Fibroblast of skin of right quadriceps (primary cell): ENCODE measurements at places on chromosomes 1 and 21.

- no peak for DNase-seq
These were observed 43.8 kb upstream of the AIM2 start for GRCh38 chr1:159120317-159120716.

DNA sequence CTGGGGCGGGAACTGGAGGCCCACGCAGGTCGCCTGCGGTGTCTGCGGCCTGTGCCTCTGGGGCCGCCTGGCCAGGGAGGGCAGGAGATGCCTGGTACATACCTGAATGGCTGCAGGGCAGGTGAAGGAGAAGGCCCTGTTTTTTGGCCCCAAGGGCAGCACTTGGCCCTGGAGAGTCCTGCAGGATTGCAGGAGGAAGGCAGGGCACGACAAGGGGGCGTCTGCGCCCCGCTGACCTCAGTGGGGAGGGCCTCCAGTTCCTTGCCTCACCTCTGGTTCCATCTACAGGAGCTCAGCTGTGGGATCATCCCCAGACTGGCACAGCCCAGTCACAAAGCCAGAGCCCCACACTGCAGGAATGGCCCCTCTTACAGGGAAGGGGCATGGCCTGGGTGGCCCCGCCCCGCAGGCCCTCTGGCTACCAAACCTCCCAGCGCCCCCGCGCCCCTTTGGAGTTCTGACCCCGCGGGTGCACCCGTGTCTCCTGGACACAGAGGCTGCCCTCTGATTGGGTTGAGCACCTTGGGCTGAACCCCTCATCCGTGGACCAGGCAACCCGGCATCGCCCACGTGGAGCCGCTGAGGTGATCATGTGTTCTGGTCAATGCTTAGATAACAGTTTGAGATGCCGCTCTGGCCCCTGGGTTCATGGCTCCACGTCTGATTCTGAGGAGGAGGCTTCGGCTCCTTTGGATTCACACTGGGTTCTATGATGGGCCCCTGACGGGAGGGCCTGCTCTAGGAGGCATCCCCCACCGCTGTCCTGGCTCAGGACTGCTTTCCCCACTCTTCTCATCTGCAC is 1.3 kb upstream of the PEX10 start:
- DNase-seq, result no peak

- DNase-seq, result no peak
These were observed 88.5 kb upstream of the SOD1 start for GRCh38 chr21:31570824-31571566.

DNA sequence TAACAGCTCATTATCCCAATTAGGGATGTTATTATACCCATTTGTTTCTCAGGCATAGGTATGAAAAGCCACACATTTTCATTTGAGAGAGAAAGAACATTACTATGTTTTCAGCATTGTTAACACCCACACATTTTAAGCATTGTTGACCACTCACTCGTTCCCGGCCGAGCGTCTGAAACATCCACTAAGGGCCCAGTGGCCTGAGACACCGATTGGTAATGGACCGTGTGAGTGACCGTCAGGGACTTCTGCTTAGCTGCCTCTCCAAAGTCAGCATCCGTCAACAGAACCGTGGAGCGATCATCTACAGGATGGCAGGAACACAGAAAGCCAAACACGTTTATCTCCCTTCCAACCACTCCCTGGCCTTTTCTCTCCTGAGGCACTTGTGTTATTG is 184.6 kb downstream of the PCP4 start:
- no peak for DNase-seq

GRCh38 chr1:33864460-33865389 is 846 bp downstream of the HMGB4 start:
- no peak for DNase-seq

DNA sequence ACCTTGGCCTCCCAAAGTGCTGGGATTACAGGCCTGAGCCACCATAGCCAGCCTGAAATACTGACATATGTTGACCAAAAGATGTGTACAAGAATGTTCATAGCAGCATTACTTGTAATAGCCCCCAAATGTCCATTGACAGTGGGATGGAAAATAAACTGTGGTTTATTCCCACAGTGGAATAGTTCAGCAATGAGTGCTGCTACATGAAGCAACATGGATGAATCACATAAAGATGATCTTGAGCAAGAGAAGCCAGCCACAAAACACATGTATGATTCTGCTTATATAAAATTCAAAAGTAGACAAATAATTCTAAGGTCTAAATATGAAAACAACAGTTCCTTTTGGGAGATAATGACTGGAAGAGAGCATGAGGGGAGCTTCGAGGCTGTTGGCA is 9.1 kb upstream of the CREG1 start:
- peak; percentile 28 for DNase-seq

DNA sequence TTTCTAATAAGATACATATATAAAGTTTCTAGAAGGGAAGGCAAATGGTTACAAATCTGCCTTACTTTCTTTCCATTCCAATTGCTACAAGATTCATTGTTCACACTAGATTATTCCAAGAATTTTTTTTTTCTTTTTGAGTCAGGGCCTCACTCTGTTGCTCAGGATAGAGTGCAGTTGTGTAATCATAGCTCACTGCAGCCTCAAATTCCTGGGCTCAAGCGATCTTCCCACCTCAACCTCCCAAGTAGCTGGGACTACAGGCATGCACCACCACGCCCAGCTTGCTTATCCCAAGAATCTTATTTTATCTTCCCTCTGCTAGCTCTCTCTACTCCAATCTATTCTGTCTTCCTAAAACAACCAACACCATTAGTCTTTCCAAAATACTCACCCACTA is 81.8 kb downstream of the KIAA0319L start:
- peak; percentile 1 for DNase-seq

GRCh38 chr21:27406300-27407009 is 439.6 kb upstream of the ADAMTS5 start:
- DNase-seq, result peak; percentile 59

- DNase-seq, result peak; percentile 87
These were observed at the start of gene SLC6A9 for GRCh38 chr1:44031252-44032169. Gene SLC6A9 (minus strand): TSS chr1:44031462. CDS start chr1:44024277, 7,185 bp downstream.

DNA sequence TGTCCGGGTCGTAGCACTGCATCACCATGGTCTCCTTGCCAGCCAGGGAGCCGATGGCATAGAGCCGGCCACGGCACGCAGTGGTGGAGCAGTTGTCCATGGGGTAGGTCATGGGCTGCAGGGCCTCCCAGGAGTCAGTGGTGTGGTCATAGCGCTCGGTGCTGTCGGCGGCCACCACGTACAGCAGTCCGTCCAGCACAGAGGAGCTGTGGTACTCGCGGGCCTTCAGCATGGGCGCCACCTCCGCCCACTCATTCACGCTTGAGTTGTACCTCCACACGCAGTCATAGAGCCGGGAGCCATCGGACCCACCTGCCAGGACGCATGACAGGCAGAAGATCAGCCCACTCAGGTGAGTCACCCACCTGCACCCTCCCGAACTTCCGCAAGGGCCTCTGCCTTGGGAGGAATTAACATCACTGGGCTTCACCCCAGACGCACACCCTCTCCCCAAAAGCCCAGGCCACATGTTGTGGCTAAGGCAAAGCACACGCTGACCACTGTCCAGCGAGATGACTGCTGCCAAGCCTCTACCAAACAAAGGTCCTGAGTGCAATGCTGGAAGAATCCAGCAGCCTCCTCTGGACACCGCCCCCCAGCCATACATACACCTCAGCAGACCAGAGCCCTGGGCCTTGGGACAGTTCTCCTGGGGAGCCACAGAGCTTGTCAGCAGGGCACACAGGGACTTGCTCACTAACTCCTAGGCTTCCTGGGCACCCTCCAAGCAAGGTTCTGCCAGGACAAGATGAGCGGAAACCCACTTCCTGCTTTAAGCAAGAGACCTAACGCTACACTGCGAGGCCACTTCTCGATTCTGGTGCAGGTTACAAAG is 3.3 kb downstream of the KLHL21 start:
- no peak for DNase-seq

DNA sequence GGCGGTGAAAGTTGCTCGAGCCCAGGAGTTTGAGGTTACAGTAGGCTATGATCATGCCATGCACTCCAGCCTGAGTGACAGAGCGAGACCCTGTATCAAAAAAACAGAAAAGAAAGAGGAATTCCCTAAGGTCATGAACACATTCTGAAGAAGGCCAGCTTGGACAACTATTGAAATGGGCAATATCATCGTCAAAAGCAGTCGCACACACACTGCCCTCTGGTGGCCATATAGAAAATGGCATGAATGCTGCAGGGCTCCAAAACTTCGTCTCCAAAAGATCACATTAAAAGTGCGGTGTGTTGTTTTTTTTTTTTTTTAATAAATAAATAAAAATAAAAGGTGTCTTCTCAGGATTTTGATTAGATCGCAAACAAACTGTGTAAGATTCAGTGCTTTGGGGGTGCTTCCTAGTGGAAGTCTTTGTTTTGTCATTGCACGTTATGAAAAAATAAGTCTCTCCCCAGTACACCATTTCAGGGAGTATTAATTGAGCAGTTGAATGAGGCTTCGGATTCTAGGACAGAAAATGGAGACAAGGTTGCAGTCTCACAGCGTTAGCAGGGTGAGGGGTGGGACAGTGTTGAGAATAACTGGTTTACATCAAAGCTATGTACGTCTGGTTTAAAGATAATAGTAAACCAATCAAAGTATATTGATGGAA is 87.5 kb upstream of the FMN2 start:
- DNase-seq, result peak; percentile 11

- no peak for DNase-seq
These were observed 186.0 kb upstream of the AJAP1 start for GRCh38 chr1:4468386-4468785.

DNA sequence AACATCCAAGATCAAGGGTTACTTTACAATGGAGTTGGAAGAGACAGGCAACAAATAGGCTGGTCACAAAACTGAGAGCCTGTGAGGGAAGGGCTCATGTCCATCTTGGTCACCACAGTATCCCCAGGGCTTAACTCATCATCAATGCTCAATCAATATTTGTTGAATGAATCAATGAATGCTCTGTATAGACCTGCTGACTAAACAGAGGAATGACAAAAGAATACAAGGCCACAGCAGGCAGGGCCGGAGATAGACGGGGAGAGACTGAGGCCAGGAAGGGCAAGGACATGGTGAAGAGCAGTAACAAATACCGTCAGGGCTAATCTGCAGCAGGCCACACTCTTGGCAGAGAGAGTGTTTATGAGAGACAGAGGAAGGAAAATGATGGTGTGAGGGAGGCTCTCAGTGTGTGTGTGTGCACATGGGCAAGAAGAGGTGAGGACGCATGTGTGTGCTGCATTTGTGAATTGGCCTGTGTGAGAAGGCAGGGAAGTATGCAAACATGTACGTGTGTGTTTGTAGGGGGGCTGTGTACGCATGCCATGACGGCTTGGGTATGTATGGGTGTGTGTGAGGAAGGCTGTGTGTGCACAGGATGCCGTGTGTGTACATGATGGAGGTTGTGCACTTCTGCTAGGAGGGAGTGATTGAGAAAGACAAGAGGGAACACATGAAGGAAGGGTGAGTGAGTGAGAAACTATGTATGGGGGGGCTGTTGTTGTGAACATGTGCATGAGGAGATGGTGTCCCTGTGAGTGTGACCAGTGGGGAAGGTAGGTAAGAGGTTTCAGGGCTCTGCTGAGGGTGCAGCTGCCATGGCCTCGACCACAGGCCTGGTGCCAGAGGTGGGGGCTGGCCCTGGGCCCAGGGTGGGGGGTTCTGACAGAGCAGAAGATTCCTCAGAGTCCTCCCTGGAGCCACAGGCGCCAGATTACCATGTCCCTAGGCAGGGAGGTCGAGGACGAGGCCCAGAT is 15.4 kb downstream of the AHDC1 start:
- peak; percentile 59 for DNase-seq

- peak; percentile 73 for DNase-seq
These were observed 8.9 kb downstream of the MRTO4 start for GRCh38 chr1:19260211-19261138.

- DNase-seq, result no peak
These were observed 29.1 kb downstream of the TEX35 start for GRCh38 chr1:178541829-178542553.

DNA sequence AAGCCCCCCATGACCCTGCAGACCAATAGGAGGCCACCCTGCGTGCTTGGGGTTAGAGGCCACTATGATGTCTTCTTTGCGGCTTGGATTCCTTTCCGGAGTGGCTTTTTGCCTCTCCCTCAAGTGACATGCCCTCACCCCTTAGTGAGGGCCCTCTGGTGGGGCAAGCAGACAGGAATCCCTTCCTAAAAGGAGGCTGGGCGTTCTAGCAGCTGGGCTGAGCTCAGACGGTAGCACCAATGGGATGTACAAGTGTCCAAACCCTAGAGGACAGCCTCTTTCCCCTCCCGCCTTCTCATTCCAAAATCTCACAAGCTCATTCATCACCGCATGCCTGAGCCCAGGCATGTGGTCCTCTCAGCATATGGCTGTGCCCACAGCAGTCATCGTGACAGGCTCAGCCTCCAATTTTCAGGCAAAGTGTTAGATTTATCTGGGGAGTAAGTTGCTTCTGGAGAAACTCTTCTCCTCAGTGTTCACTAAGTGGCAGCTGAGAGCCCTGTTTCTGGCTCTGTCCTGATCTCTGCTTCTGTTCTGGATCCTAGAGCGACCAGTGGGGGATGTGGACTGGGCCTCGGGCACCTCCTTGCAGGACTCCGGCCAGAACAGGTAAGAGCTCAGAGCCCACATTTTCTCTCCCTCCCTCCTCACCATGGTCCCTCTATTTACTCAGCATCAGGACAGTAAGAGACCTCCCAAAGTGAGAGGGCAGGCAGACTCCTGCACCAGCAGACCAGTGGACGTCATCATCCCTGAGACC is 4.8 kb downstream of the KIAA1614 start:
- DNase-seq, result peak; percentile 45

- DNase-seq, result no peak
These were observed 11.5 kb upstream of the LYST start for GRCh38 chr1:235878082-235878811.

GRCh38 chr1:151693057-151693651 is 23.4 kb downstream of the CELF3 start:
- DNase-seq, result peak; percentile 37

GRCh38 chr1:92411511-92411910 is 75.2 kb downstream of the GFI1 start:
- peak; percentile 77 for DNase-seq

GRCh38 chr1:214551436-214552173 is at the start of gene PTPN14:
Gene PTPN14 (minus strand): TSS chr1:214551602. CDS start chr1:214464803, 86,799 bp downstream.
- DNase-seq, result peak; percentile 98

GRCh38 chr21:38888991-38889561 is 83.3 kb downstream of the ETS2 start:
- peak; percentile 51 for DNase-seq

DNA sequence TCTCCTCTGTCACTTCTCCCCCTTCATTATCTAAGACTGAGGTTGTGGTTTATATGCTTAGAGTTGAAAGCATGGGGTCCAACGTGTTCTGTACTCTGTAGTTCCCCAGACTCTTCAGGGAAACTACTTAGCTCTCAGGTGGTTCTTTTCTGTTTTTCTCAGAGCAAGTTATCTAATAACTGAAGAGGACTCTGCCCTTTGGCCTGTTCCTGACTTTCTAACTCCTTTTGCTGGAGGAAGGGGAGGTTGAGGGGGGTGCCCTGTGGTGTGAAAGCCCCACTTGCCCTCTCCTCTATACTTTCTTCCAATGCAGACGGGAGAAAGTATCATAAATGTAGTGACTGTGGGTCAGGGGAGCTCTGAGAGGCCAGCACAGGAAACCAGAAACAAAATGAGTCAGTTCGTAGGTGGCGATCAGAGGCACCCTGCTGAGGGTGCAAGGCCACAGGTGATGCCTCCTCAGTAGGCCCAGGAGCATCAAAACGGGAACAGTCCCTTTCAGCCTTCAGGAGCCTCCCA is 5.0 kb downstream of the SLC25A44 start:
- DNase-seq, result no peak
